ENCODE measurements at places on chromosomes 16 and 17. TPM values are rescaled to one million over a fixed set of nuclear protein-coding genes. Genes with fewer than 3 reads are reported as not detected.

Gene GAS7
- total RNA-seq, result 16.2 TPM

Gene DYNLRB2
- total RNA-seq, result 0.27 TPM

Gene ZNF19
- 3.5 TPM for total RNA-seq

- no peak for DNase-seq
Measured at GRCh38 chr16:62625326-62625725, 589.1 kb upstream of the CDH8 start.

GRCh38 chr16:61681124-61681523 is 355.1 kb downstream of the CDH8 start:
- DNase-seq, result no peak

DNA sequence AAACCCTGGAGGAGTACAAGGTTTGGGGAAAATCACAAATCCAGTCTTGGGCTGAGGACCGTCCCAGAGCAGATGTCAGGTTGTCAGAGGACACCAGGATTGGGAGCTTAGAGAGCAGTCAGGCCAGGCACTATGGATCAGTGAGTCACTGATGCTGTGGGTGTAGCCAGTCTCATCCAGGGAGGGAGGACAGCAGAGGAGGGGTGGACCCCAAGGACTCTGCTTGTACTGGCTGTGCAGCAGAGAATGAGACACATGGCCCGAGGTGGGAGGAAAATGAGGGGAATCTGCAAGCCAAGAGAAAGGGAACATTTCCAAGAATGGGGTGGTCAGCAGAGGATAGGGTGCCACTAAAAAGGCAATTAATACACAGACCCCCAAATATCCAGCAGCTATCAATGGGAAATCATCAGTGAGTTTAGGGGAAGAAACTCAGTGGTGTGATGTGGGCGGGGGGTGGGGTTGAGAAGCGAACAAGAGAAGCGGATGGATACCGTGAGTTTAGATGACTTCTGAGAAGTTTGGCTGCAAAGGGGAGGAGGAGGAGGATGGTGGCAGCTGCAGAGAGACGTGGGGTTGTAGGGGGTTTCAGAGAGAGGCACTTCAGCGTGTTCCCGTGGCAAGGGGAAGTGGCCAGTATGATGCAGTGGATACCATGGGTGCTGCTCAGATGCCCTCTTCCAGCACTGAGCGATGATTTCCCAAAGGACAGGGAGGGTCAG is 43.9 kb downstream of the ARHGAP27 start:
- DNase-seq, result no peak

GRCh38 chr16:74608944-74609343 is 2.0 kb upstream of the GLG1 start:
- peak; percentile 89 for DNase-seq

- DNase-seq, result no peak
Measured at GRCh38 chr17:71329310-71330098, 791.3 kb upstream of the SOX9 start.

DNA sequence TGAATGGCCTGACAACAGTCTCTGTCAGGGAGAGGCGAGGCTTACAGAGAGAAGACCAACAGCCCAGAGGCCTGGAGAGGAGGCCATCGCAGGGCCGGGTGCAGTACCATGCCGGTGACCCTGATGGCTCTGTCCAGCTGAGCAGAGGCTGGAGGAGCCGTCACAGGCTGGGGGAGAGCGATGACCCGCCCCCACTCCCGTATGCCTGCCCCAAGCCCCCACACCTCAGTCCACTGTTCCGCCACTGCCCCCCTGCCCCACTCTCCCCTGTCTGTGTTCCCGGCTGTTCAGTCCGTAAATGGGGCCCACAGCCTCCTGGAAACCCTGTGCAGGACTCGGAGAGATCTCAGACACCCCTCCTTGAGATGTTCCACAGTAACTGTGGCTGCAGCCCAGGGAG is 12.8 kb upstream of the FAM83G start:
- DNase-seq, result no peak

DNA sequence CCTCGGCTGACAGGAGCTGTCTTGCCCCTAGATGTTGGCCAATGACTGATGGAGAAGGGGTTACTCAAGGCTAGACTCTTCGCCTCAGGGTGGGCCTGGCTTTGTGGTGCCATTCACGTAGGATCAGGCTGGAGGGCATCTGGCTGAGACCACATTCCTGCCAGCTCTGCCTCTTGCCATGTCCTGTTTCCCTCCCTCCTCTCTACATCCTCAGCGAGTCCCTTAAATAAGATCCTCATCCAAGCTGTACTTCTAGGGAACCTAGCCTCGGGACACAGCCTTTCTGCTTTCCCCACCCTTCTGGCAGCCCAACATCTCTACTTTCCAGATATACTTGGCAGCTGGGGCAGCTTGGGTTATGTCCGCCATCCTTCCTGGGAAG is 27.9 kb upstream of the EFCAB13 start:
- DNase-seq, result no peak

DNA sequence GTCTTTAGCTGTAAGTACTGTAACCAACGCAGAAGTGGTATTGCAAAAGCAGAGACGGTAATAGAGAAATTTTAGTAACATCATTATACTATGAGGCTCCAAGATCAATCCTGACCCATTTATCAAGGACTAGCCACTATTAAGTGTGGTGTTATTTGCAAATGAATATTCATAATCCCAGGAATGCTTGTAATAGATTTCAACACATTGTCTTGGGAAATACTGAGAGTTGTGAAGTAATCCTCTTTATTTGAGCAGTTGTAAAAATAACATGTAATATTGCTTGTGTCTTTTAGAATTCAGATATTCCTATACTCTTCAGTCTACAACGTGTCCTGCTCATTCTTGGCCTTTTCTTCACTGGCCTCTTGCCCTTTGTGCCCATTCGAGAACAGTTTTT is 46.4 kb downstream of the GDPD1 start:
- DNase-seq, result no peak

GRCh38 chr17:15278380-15278779 is 13.3 kb upstream of the PMP22 start:
- DNase-seq, result no peak

- no peak for DNase-seq
Measured at GRCh38 chr16:89934611-89935553, 11.7 kb downstream of the TUBB3 start.

DNA sequence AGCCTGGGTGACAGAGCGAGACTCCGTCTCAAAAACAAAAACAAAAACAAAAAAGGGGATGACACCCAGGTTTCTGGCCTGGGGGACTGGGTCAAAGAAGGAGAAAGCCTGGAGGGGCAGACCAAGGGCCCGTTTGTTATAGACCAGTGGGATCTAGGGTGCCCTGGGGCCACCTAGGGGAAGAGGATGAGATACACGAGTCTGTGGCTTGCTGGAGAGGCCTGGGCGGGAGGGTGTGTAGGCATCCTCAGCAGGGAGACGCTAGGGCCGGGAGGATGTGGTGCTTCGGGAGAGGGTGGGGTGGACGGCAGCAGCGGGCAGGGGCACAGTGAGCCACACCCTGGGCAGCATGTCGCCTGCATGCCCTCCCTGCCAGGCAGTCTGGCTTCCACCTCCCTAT is 17.1 kb upstream of the CRK start:
- peak; percentile 37 for DNase-seq

DNA sequence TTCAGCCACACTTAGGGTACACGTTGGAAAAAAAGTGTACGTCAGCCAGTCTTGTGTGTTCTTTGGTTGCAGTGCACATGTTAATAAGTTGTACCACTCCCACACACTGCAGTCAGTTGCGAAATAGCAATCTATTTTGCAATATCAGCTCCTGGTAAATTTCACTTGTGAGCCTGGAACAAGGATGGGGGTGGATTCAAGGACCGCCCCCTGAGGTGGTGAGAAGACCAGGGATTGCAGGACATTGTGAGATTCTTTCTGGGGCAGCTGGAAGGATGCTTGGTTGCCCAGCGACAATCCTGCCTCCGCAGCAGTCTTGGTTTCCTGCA is 78.6 kb upstream of the ZFHX3 start:
- DNase-seq, result no peak

Data from hematopoietic multipotent progenitor cell (in vitro differentiated cells).